Stimulated activated CD8-positive, alpha-beta memory T cell treated with anti-CD3 and anti-CD28 coated beads, Interleukin-4, amount 100 ng/mL, for 1 hour (primary cell): ENCODE measurements at places on chromosomes 11 and 22.

DNA sequence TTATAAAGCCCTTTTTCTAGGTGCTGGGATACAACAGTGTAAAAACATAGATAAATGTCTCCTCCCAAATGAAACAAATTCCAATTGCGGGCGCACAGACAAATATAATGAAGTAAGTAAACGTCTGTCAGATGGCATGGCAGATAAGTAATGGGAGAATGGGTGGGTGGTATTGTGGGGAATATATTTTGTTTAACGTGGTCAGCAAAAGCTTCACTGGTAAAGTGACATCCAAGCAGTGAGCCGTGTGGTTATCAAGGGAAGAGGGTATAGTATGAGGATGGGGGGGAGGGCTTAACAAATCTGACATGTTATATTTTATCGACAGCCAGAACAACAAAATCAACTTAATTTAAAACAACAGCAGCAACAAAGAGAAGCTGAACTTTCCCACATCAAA is 1.2 kb downstream of the SVIP start:
- DNase-seq = no peak

- no peak for DNase-seq
These were observed 2.2 kb downstream of the GLB1L3 start for GRCh38 chr11:134278356-134278755.

- no peak for DNase-seq
These were observed 4.7 kb upstream of the TCF20 start for GRCh38 chr22:42275176-42275575.

- DNase-seq = no peak
These were observed 538.9 kb downstream of the DLG2 start for GRCh38 chr11:85088286-85088685.

- DNase-seq = no peak
These were observed 71.2 kb upstream of the WNT11 start for GRCh38 chr11:76277298-76278175.

- no peak for DNase-seq
These were observed 26.6 kb downstream of the SHANK3 start for GRCh38 chr22:50699001-50699755.

DNA sequence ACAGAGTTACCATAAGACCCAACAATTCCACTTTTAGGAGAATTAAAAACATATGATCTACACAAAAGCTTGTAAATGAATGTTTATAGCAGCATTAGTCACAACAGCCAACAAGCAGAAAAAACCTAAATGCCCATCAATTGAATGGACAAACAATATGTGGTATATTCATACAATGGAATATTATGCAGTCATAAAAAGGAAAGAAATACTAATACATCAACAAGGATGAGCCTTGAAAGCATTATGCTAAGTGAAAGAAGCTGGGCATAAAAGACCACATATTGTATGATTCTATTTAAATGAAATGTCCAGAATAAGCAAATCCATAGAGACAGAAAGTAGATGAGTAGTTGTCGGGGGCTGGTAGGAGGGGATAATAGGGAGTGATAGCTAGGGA is 5.0 kb downstream of the MPZL2 start:
- DNase-seq = no peak

DNA sequence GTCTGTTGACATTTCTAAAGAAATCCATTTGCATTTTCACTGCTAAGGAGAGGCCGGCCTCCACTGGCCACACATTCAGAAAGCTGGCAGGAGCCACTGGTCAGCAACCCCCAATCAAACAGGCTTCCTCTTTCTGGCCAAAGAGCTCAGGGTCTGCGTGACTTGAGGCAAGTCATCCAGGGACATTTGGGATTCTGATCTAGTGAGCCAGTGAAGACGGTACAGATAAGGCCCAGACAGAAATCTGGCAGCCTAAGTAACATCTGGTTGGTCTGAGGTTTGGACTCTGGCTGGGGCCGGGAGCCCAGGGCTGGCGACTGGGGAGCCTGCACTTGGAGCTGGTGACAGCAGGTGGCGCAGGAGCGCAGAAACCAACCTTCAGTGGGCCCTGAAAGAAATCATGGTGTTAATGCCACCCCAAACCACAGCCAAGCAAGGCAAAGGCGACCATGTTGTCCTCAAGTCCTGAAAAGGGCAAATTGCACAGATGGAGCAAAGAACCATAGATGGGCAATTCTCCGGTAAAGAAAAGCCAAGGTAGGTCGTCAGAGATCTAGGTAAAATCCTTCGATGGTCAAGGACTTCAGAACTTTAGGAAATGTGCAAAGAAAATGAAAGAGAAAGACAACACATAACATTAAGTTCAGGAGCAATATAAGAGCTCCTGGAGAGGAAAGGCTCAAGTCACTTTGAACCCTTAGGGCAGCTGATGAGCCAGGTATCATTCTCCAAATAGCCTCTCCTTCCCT is 99.4 kb upstream of the BLID start:
- no peak for DNase-seq

- no peak for DNase-seq
These were observed 500 bp upstream of the ADSL start for GRCh38 chr22:40345815-40346184.

DNA sequence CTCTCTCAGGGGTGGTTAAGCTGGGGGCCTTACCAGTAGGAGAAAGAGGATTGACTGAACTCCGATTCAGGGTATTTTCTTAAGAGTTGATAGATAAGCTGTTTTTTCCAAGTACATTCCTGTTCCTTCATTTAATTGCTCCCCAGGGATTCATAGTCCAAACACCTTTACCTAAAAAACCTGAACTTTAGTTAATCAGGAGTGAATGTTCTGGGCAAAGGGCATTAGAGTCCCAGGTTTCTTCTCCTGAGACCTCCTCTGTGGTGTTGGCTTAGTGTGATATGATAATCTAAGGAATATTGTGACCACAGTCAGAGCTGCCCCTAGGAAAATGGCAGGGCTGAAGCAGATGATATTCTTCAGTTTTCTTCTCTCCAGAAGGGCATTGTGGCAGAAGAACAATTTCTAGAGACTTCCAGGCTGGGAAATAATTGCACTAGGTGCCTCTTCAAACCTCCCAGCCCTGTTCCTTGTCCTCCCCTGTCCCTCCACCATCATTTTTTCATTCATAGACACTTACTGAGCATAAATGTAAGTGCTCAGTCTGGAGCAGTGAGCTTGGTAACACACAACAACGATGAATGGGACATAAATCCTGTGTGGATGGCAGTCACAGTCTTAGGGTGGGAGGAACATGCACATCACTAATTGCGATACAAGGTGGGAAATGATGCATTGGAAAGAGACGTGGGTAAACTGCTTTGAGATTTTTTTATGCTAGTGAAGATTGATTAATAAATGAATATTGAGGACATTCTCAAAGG is 11.5 kb upstream of the GRAMD1B start:
- no peak for DNase-seq

DNA sequence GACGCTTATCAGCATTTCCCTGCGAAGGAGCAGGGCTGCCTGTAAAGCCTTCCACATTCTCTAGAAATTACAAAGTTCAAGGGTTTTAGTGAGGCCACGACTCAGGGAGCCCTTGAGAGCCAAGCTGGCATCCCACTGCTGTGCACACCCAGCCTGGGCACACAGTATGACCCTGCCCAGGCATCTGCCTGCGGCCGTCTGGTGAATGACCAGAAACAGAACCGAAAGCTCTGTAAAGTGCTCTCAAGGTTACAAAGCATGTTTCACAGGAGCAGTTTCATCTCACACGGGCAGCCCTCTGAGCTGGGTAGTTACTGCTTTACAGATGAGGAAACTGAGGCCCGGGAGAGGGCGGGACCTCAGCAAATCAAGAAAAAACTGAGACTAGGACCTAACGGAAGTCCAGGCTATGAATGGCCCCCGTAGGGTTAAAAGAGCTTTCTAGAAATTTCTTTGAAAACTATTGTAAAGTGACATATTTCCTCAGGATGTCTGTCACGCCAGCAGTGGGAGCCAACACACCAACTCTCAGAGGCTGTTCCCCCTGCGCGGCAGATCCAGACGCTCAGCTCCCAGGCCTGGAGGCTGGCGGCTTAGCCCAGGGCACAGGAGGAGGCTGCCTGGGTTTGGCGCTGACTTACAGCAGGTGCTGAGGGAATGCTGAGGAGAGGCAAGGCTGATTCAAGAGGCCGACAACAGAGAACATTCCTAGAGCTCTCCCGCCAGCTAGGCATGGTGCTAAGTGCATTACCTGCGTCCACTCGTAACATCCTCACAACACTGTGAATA is 7.7 kb upstream of the TCF20 start:
- no peak for DNase-seq

GRCh38 chr11:33438301-33438700 is 181.1 kb downstream of the HIPK3 start:
- DNase-seq = no peak

DNA sequence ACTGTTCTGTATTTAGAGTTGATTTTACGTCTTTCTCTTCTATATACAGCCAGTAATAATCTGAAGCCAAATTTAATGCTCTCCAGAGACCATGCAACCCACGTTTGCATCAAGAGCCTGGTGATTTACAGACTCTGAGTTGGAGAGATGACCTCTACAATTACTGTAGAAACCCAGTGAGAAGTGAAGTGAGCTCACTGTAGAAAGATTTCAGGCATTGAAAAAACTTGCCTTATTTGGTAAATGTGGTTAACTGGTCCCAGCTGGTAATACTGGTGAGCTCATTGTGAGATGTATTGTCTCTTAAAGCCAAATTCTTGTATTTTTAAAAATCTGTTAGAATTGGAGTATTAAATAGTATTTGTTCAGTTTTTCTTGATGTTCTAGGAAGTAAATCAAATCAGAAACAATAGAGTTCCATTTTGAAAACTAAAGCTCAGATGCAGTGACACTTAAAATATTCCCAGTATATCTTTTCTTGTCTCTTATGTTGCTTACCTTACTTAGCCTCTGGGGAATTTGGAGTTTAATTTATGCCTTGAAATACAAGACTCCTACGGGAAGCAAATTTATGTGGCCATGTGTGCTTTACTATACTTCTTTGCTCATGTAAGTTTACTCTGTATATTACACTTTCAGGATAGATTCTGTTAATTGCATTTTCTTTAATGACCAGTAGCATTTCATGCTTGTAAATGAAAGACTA is 189.9 kb downstream of the ARHGAP42 start:
- no peak for DNase-seq

GRCh38 chr11:61340979-61341378 is 8.0 kb downstream of the TKFC start:
- DNase-seq = no peak

DNA sequence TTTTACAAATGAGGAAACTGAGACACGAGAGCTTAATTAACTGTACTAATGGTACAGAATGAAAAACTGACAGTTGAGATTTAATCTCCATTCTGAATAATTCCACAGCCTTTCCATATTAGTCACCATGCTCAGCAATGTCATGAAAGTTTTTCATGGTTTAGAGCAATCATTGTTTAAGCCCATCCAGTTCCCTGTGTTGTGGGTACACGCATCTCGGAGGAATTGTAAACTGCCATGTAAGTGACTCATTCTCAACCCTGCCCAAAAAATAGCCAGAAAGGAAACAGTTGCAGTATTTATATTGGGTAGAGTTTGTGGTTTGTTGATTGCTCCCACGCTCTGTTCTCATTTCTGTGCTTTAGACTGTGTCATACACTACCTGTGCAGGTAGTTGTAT is 1790.8 kb downstream of the LRRC4C start:
- DNase-seq = no peak

GRCh38 chr22:47883757-47884156 is 1121.3 kb downstream of the TBC1D22A start:
- no peak for DNase-seq

DNA sequence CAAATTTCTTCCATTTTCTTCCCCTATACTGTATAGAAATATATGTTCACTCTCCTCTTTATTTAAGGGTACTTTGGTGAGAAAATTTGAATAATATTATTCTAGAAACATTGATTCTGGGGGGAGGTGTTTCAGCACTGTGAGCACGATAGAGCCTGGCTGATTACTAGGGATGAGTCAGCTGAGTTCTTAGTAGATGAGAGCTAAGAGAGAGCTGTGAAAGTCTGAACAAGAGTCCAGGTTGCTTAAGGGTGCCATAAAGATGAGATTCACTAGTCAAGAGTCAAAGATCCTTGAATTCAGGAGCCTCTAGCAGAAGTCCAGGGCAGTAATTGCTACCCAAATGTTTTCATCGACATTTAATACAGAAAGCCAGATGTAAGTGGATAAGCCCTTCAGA is 756.6 kb upstream of the API5 start:
- DNase-seq = no peak

DNA sequence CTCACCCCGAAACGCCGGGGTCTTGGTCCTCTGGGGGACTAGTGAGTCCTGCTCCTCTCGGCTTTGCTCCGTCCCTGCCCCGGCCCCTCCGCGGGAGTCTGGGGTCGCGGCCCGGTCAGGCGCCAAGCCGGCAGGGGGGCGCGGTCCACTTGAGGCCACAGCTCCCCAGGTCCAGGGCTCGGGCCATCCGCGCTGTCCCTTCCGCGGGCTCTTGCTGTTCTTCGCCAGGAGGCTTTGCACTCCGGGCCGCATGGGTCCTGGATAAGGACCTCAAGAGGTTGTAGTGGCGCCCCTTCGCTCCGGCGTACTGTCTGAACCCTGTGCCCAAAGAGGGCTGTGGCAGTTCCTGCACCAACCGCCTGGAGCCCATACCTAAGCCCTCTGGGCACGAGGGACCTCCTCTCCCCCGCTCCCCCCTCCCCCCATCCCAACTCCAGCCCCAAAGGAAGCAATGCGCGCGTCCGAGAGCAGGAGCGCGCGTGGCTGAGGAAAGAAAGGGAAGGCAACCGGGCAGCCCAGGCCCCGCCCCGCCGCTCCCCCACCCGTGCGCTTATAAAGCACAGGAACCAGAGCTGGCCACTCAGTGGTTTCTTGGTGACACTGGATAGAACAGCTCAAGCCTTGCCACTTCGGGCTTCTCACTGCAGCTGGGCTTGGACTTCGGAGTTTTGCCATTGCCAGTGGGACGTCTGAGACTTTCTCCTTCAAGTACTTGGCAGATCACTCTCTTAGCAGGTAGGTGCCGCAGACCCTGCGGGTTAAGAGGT is at the start of gene ADM:
TSS of gene ADM (plus strand) at position 579 of the 767 bp plus-strand sequence. CDS start 628 bp downstream, outside the sequence.
- DNase-seq = no peak

GRCh38 chr11:66070604-66071380 is 720 bp downstream of the PACS1 start:
- DNase-seq = no peak
